Muscle of leg (tissue), 16 donors: ENCODE measurements at places on chromosomes 12 and 14. TPM values are rescaled to one million over a fixed set of nuclear protein-coding genes. Genes with fewer than 3 reads are reported as not detected.

The KRT86 gene
- not detected for polyA plus RNA-seq

The PARPBP gene
- 7.3 TPM for polyA plus RNA-seq

The OVCH1 gene
- 0.15 TPM for polyA plus RNA-seq

The APOF gene
- polyA plus RNA-seq: not detected

The KRT85 gene
- polyA plus RNA-seq: not detected

The IGF1 gene
- 24.0 TPM for polyA plus RNA-seq

The KRT82 gene
- not detected for polyA plus RNA-seq

The COCH gene
- 3.9 TPM for polyA plus RNA-seq

The POTEG gene
- polyA plus RNA-seq: not detected

The DHRS2 gene
- not detected for polyA plus RNA-seq

The RNASE2 gene
- 1.1 TPM for polyA plus RNA-seq

The GAPDH gene
- polyA plus RNA-seq: 4,217 TPM

The MIP gene
- polyA plus RNA-seq: not detected

The RPS26 gene
- 137 TPM for polyA plus RNA-seq

The NEUROD4 gene
- polyA plus RNA-seq: not detected

The CEP170B gene
- 3.1 TPM for polyA plus RNA-seq

The TTLL5 gene
- polyA plus RNA-seq: 12.0 TPM

The TMEM121 gene
- polyA plus RNA-seq: 3.5 TPM

The GLT8D2 gene
- 44.5 TPM for polyA plus RNA-seq

The TSHR gene
- polyA plus RNA-seq: 1.0 TPM

The HOXC6 gene
- 16.0 TPM for polyA plus RNA-seq

The TCL1B gene
- not detected for polyA plus RNA-seq

The CCDC198 gene
- not detected for polyA plus RNA-seq

The RFLNA gene
- 8.1 TPM for polyA plus RNA-seq

The CLEC7A gene
- 0.71 TPM for polyA plus RNA-seq

The LRTM2 gene
- 0.09 TPM for polyA plus RNA-seq

The PIWIL1 gene
- polyA plus RNA-seq: 0.04 TPM

The AQP6 gene
- 0.09 TPM for polyA plus RNA-seq

The SPPL3 gene
- polyA plus RNA-seq: 54.0 TPM
